T-cell (primary cell): ENCODE measurements at places on chromosomes 7 and 10.

- H3K36me3 ChIP-seq = peaks cover 84% of the 10 kb centered on the region
- no peak overlapping the region for H3K4me3 ChIP-seq
- H3K27ac ChIP-seq = no peak overlapping the region
- H3K27me3 ChIP-seq = no peaks in the 10 kb centered on the region
- no peak for DNase-seq
Measured at GRCh38 chr10:97434055-97434454, 8.1 kb downstream of the PGAM1 start.

GRCh38 chr7:10034843-10035556, 938.7 kb upstream of the PHF14 start:
- no peaks in the 10 kb centered on the region for H3K27me3 ChIP-seq
- no peaks in the 10 kb centered on the region for H3K36me3 ChIP-seq
- H3K27ac ChIP-seq = no peak overlapping the region
- DNase-seq = no peak
- H3K4me1 ChIP-seq = no peaks in the 10 kb centered on the region
- H3K4me3 ChIP-seq = no peak overlapping the region

DNA sequence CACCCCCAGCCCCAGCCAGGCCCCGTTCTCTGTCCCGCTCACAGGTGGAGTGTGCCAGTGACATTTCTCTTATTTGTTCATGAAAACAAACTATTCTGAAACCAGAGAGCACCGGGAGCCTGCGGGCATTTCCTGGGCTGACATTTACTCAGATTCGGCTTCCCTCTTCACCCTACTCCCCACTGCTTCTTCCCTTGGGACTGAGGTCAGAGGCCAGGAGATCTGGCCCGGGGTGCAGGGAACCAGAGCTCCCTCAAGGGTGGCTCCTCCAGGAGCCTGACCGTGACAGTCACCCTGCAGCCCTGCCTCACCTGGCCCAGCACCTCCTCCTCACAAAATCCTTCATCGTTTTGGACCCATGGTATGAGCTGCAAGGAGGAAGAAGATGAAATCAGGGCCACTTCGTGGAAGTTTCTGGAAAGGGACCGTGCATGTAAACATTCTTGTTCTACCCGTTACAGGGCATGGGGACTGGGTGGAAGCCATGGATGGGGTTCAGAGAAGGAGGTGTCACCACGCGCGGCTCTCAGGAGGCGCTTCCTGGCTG, 12.2 kb downstream of the BHLHA15 start:
- no peaks in the 10 kb centered on the region for H3K27me3 ChIP-seq
- no peaks in the 10 kb centered on the region for H3K4me1 ChIP-seq
- no peak overlapping the region for H3K27ac ChIP-seq
- no peak for DNase-seq

- no peaks in the 10 kb centered on the region for H3K36me3 ChIP-seq
- no peaks in the 10 kb centered on the region for H3K4me1 ChIP-seq
- DNase-seq = no peak
- H3K4me3 ChIP-seq = no peak overlapping the region
- H3K27ac ChIP-seq = no peak overlapping the region
Measured at GRCh38 chr10:11533328-11533781, 78.1 kb downstream of the USP6NL start.

GRCh38 chr10:89494068-89494467, 41.3 kb downstream of the SLC16A12 start:
- no peaks in the 10 kb centered on the region for H3K4me1 ChIP-seq
- peaks cover 3% of the 10 kb centered on the region for H3K27me3 ChIP-seq
- no peak overlapping the region for H3K4me3 ChIP-seq
- H3K36me3 ChIP-seq = no peaks in the 10 kb centered on the region
- no peak for DNase-seq
